IPS DF 6.9 (cell line): ENCODE measurements at places on chromosomes 11 and 22.

DNA sequence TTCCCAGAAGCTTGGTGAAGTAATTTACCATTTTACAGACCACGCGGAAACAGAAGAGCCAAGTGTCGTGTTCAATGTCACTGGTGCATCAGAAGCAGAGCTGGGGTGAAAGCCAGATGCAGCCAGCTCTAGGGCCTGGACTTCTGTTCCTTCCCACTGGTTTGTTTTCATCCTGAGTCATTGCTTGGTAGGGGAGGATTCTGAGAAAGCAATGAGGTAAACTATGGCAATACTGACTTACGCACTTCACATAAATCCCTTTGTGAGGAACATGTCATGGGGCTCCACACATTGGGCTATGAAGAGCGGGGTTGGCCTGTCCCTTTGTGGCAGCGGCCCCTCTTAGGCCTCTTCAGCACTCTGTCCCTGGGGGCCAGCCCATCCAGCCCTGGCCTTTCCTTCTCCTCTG lies 52.4 kb upstream of the RBFOX2 start:
- no peak for DNase-seq

- no peak for DNase-seq
Measured at GRCh38 chr22:43289976-43290721, 53.0 kb downstream of the SCUBE1 start.

DNA sequence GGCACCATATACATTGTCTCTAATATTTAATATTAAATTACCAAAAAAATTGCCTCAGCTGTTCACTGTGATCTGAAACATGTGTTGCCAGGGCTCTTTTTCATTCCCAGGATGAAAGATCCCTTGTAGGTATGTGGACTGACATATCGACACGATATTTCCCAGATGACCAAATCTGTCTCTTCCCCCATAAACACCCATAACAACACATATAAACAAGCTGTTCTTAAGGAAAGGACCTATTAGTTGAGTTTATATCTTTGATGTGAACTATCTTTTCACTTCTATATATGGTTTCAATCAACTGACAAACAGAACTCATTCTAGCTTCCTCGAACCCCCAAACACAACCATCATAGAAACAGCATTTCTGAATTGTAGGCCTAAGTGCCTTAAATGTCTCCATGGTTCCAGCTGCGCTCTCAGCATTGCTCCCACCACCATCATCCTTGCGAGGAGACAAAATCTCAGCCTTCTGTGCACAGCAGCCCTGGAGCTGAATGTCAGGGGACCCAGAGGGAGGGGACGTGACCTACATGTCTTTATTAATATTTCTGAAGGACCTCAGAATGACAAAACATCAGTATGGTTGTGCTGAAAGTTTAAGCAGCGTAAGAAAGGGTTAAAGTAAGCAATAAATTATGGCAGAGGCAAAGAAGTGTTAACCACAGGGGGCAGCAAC lies 67.0 kb downstream of the ETS1 start:
- DNase-seq = no peak

DNA sequence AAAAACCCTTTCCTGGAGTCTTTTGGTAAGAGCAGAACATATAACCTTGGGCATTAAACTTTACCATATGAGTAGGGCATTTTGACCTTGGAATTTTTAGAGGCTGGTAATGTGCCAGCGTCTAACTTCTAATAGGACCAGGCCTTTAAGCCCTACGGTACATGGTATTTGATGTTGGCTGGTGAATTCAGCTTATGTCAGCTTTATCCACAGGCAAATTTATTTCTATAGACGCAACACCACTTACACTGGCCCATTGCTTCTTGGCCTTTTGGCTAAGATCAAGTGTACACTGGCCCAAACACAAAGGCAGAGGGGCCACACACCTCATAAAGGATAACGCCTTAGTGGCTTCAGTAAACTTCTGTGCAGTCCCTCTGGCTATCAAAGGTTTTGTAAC lies 410.2 kb upstream of the LARGE1 start:
- no peak for DNase-seq

- DNase-seq = no peak
Measured at GRCh38 chr22:39269095-39269790, 24.5 kb upstream of the PDGFB start.

DNA sequence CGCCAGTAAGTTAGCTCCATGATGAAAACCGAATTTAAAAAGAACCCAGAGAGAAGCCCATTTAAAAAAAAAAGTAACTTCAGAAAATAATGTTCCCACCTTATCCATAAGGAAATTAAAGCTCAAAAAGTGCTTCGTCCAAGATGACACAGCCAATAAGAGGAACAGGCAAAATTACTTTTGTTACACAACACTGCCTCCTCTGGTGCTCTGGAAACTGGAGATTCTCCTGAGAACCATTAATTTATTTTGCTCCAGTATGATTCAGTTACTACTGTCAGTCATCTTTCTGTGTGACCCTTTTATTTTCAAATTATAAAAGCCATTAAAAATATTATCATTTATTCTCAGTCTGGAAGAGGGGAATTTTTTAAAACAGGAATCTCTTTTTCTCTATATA lies 2.0 kb downstream of the IFT27 start:
- DNase-seq = no peak

- no peak for DNase-seq
Measured at GRCh38 chr11:7851391-7851790, 54.6 kb upstream of the OR5P2 start.

DNA sequence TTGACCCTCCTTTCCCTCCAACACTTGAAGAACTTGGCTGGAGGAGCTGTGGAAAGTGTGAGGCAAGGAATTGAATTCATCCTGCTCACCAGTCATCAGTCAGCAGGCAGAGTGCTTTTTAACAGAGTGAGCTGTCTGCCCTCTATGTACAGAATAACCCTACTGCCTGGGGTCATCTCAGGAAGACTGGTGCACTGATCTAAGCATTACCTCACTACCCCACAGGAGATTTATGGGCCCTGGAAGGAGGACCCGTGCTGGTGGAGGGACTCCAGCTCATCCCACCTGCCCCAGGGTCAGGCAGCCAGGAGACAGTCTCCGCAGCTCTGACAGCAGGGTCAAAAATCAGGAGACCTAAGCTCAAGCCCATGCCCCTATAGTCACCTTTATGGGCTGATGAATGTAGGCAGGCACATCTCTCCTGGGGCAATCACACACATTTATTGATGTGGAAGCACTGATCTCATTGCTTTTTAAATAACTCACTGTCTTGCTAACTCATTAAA lies 270.8 kb upstream of the SESN3 start:
- no peak for DNase-seq

DNA sequence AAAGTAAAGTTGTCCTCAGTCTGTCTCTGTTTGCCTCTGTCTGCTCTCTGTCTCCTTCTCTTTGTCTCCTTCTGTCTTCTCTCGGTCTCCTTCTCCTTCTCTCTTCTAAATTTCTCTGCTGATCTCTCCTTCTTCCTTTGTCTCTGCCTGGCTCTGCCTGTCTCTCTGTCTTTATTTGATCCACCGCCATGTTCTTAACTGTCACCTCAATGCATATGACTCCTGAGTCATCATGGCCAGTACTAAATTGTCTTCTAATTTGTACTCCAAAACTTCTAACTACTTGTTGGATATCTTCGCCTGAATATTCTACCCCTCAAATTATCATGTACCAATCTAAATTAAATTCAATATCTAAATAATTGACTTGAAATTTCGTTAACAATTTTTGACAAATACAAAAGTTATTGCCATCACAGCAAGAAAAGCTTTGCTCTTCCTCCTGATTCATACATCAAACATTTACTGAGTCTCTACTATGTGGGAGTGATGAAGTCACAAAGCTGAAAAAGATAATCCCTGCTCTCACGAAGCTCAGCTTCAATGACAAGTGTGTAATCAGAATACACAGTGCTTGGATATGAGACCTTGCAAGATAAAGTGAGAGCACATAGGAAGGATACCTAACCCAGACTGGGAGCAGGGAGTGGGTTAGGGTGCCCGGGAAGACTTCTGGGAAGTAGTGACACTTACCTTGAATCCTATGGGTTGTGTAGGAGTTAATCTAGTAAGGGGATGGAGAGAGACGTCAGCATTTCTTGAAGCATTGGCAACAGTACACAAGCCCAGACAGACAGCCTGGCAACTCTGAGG lies 193.0 kb downstream of the MAML2 start:
- no peak for DNase-seq

GRCh38 chr11:121613724-121614123 lies 161.0 kb upstream of the SORL1-AS1 start:
- no peak for DNase-seq

DNA sequence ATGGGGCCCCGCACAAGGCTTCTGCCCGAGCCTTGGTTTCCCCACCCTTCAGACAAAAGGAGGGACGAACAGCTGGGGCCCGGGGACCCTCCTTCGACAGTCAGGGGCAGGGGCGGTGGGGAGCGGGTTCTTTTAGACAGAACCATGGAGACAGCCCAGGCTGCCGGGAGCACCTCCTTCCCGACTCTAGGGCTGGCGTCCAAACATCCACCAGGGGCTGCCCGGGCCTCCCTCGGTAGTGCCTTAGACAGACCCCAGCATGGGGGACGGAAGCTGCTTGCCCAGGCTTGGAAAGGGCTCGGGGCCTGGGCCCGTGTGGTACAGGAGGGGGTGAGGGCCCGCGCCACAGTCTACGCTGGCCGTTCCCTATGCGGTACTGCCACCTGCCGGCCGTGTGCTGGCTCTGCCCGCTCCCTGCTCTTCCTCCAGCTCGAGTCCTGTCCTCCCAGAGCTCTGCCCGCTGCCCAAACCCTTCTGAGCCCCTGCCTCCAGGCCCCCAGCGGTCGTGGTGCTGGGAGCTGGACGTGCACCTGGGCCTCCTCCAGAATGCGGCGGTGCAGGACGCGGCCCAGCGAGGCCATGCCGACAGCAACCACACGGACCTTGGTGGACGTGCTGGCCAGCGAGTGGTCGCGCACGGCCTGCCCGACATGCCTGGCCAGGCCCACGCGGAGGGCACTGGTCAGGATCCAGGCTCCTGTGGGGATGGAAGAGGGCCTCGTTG lies 20.1 kb downstream of the TSSC4 start:
- peak; percentile 68 for DNase-seq

DNA sequence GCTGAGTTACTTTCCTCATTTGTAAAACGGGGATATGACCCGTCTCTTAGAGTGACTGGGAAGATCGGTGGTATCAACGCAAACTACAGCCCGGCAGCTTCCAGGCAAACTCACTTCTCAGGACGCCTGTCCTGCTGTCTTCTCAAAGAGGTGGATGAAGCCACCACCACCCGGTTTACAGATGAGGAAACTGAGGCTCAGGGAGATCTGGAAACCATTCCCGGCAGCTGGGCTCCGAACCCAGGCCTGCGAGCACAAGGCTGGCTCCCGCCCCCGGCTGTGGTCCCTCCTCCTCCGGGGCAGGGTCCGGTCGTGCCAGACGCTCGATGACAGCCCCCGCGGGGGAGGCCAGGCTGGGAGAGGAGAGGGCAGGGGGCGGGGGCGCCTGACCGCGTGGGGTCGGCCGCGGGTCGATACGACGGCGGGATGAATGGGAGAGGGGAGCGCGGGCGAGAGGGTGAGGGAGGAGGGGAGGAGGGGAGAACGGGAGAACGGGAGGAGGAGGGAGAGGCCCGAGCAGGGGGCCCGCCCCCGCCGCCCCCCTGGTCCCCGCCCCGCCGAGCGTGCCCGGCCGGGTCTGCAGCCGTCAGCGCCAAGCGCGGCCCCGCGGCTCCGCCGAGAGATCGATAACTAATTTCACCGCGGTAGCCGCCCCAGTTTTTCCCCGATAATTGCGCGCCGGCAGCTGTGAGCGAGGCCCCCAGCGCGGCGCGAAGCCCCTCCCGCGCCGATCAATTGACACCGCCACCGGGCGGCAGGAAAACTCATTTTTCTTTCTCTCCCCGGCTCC lies 14.0 kb downstream of the IGLL1 start:
- DNase-seq = no peak

DNA sequence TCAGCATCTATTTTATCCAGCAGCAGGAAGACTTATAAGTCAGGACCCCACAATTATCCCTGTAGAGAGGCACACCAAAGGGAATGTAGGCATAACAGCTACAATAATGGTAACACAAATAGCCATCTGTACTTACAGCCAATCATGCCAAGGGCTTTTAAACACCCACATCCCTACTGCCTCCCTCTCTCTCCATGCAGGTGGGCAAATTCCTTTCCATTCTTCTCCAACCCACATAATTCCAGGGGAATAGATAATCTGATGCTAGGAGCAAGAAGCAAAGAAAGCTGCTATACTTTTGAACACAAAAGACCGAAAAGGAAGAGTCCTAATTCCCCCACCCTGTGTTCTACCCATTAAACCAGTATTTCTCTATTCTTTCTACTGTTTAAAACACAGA lies 46.7 kb downstream of the RBFOX2 start:
- no peak for DNase-seq

- no peak for DNase-seq
Measured at GRCh38 chr11:65719871-65720210, 757 bp downstream of the RNASEH2C start.

- DNase-seq = no peak
Measured at GRCh38 chr11:116925050-116925449, 87.6 kb upstream of the APOA1 start.

DNA sequence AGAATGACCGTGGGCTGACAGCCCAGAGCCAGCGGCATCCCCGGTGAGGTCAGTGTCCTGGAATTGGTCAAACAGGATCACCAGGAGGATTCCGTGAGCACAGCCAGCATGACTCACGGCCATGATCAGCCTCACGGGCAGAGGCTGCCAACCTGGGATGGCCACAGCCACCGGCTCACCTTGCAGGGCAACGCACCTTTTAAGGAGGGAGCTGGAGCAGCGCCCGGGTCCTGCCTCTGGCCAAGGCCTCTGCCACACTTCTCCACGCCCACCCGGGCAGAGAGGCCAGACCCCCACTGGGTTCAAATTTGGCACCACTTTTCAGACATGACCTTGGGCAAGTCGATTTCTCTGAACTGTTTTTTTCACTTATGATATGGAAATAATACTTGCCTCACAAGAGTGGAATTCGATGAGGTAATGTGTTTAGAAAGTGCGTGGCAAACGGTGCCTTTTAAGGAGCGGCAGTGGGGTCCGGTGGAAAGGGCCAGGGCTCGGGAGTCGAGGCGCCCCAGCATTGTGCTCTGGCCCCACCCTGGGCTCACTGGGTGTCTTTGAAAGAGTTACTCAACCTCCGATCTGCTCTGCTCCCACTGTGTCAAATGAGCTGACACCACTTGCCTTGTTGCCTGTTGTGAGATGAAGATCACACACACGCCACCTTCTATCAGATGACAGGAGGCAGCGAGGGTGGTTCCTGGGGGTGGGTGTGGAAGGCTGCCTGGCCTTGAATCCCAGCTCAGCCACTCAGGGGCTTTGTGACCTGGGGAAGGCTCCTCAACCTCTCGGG lies 16.0 kb downstream of the TXN2 start:
- no peak for DNase-seq

GRCh38 chr11:47186076-47186699 lies at the start of gene PACSIN3:
Gene PACSIN3, minus strand, starts transcription at chr11:47186434. Its CDS starts 3,707 bp downstream, at chr11:47182727.
- DNase-seq = no peak
